ENCODE measurements at places on chromosomes 6 and 20. TPM values are rescaled to one million over a fixed set of nuclear protein-coding genes. Genes with fewer than 3 reads are reported as not detected.

UBD gene
- not detected for total RNA-seq

PRR18 gene
- total RNA-seq: not detected

DNA sequence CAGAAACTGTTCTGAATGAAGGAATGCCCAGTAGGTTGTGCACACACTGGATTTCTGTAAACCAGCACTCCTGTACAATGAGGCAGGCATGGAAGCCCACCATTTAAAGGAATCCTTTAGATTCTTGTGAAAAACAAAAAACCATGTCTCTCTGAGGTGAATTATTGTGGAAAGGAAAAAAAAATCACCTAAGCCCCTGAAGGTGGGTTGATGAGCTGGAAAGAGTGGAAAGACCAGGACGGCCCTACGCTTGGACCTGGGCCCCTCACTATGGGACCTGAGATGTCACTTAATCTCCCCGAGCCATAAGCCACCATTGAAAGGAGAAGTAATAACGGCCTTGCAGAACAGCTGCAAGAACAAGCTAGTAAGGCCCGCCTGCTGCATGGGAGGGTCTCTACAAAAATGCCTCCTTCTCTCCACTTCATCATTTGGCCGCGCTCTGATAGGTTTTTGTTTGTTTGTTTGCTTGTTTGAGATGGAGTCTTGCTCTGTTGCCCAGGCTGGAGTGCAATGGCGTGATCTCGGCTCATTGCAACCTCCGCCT, 68.8 kb downstream of the RAB44 start:
- DNase-seq: no peak

GRCh38 chr6:100620085-100620840, 155.5 kb upstream of the SIM1 start:
- DNase-seq: no peak

- no peak for DNase-seq
Measured at GRCh38 chr6:127924440-127924839, 23.6 kb upstream of the THEMIS start.

GRCh38 chr20:39745380-39745779, 783.2 kb downstream of the DHX35 start:
- DNase-seq: no peak

GRCh38 chr6:119240257-119241110, 109.1 kb downstream of the MAN1A1 start:
- no peak for DNase-seq

DNA sequence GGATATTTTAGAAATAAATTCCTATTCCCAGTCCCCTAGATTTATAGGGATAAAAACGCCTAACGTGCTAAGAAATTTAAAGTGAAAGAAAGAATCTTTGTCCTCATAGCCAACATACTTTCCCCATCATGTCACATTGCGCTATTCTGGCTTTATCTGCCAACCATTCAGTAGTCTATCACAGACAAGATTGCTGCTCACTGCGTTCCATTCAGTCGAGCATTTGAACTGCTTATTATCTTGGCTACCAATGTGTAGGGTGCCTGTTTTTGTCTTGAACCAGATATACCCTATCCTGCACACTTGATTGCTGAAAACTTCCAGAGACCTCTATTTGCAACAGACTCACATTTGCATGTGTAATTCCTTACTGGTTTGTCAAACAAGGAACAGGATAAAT, 751.5 kb downstream of the EPHA7 start:
- DNase-seq: peak; percentile 19

DNA sequence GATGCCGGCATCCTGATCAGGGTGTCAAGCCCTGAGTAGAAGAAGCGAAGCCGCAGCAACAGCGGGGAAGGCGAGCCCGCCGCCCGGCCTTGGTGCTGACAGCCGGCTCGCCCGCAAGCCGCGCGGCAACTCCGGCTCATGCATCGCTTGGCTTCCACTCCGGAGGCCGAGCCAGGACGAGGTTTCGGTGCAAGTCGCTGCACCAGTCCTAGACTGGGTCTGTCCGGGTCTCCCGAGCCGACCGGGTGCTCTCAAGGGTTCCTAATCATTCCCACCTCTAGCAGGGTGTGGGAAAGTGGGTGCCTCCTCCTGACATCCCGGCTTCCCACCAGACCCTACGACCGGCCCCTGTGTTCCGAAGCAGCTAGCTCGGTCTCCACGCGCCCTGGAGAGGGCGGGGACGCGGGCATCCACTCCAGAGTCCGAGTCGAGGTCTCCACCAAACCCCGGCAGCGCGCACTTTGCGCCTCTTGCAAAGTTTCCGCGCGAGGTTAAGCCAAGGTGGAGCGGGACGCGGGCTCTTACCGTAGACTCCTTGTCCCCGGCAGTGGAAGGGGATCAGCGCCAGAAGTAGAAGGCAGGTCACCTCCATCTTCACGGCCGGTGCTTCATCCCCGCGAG, 1.4 kb downstream of the MDGA1 start:
- no peak for DNase-seq
